Astrocyte of the hippocampus (primary cell): ENCODE measurements at places on chromosomes 1 and 21.

DNA sequence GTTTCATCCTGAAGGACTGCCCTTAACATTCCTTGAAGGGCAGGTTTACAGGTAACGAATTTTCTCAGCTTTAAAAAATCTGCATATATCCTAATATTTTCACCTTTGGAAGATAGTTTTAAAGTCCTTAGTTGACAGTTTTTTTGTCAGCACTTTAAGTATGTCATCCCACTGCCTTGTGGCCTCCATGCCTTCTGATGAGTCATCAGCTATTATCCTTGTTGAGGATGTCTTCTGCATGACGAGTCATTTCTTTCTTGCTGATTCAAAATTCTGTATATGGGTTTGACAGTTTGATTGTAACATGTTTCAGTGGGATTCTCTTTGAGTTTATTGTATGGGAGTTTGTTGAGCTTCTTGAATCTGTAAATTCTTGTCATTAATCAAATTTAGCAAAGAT lies 500.6 kb downstream of the DISC1 start:
- peak; percentile 39 for DNase-seq

- DNase-seq = no peak
These were observed 6.8 kb downstream of the KCNC4 start for GRCh38 chr1:110216844-110217444.

DNA sequence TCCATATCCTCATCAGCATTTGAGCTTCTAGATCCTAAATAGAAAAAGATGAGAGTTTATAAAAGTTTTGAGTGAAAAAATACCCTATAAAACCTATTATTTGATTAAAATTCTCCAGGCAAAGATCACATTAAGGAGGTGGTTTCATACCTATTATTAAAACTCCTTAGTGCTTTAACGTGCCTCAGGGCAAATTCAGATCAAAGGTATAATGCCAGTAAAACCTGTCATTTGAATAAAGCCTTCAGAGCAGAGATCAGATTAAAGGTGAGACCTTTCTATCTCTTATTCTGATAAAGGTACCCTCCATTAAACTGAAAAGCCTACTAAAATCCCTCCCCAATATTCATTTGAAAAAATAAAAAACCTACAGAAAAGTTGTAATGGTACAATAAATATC lies 34.3 kb upstream of the TRIM33 start:
- no peak for DNase-seq

DNA sequence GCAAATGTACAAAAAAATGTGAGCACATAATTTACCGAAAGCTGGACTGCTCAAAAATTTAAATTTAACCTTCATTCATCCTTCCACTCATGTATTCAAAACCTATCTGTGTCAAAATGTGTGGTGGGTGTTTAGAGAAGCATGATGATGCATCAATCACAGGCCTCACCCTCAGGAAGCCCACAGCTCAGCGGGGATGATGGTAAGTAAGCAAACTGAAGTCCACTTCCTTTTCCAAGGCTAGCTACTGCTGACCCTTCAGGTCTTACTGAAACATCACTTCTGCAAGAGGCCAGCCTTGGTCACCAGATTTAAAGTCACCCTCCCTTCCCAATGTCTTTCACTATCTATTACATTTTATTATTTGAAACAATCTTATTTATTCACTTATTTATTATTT lies 254.5 kb downstream of the DNM3 start:
- DNase-seq = no peak

- peak; percentile 34 for DNase-seq
These were observed at the start of gene VCAM1 for GRCh38 chr1:100719490-100719889. Gene VCAM1 (plus strand): TSS chr1:100719742. CDS start chr1:100719861, 119 bp downstream.
